Activated T-helper 17 cell treated with anti-CD3 and anti-CD28 coated beads, Interleukin-2, amount 50 U/mL, for 72 hours (primary cell): ENCODE measurements at places on chromosomes 4 and X.

DNA sequence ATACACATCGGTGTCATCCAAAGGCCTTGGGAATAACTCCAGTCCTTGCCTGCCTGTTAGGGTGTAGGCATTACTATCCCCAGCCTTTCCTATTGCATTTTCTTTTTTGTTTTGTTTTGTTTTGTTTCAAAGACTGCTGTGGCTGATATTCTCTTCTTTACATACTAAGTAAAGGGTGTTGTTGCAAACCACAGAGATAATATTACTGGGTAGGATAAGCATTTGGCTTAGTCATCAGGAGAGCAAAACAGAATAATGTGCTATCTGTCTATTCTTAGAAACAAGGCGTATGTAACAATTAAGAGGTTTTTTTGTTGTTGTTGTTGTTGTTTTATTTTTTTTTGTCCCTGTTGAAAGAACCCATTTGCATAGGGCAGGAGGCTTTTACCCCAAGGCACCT is 41.8 kb downstream of the UGT2B28 start:
- ATAC-seq: no peak

DNA sequence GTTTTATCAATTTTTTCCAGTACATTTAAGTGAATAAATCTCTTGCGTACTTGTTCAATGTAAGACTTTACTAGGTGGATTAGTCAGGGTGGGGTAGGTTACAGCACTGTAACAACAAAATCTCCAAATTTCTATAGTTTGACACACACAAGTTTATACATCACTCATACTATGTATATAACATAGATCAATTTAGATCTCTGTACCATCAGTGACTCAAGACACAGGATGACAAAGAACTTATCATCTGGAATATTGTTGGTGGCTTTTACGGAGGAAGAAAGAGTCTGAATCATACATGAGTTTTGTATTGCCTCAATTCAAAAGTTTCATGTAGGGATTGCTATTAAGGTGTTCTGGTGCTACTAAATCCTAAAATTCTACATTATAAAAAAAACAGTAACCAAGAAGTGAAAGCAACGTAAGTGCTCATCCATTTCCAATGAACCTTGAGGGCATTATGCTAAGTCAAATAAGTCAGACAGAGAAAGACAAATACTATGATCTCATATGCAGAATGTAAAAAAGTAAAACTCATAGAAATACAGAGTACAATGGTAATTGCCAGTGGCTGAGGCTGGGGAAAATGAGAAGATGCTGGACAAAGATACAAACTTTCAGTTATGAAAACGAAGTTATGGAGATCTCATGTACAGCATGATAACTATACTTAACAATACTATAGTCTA is 98.0 kb upstream of the DKK2 start:
- ATAC-seq: peak; percentile 75

DNA sequence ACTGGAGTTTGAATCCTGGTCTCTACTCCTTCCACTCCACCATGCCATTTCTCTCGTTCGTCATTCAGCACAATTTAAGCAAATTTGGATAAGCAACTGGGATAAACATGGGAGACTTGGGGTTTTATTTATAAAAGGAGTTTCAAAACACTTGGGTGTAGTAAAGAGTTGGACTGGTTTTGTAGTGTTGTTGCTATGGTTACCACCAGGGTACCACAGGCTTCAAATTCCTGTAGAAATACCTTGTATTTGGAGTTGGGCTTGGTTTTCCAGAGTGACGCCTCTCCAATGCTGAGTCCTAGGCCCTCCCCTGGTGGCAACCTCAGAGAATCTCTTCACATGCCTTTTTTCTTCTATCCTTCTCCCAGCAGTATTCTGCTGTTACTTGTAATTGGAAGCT is 27.9 kb upstream of the PHOX2B start:
- ATAC-seq: no peak

- no peak for ATAC-seq
Observed at GRCh38 chrX:4181782-4182407, 468.4 kb upstream of the PRKX start.

DNA sequence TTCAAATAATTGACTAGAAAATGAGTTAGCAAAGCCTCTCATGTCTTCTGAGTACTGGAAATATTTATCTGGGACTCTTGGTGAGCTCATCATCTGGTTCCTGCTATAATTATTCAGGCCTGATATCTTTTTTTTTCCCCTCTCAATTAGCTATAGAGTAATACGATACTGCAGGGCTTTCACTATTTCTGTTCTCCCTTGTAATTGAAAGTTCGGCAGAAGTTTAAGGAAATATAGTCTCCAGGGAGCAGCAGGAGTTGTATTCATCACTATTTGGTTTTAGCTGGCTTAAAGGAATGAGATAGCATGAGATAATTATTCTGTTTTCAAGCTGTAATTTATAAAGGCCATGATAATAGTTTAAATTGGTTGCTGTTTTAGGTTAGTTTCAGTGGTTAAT is 378.6 kb upstream of the EPHA5 start:
- ATAC-seq: no peak

GRCh38 chr4:76984127-76984526 is 34.6 kb downstream of the SEPTIN11 start:
- peak; percentile 63 for ATAC-seq

DNA sequence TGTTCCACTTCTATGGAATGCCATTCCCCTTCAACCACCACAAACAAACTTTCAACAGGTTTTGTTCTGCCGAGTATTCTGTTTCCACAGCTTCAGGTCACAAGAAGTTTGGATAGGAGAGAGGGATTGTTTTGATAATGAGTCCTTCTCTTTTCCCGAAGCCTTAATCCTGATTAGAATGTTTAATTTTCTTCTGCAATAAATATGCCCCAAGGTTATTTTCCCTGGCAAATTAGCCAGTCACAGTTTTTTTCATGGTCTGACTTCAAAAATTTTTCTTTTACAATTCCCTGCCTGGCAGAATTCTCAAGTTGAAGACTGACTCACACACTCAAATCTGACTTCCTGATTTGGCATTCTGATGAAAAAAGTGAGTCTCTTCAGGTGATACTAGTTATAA is 33.1 kb upstream of the EDNRA start:
- no peak for ATAC-seq

- no peak for ATAC-seq
Observed at GRCh38 chr4:177632481-177632880, 190.2 kb upstream of the AGA start.

DNA sequence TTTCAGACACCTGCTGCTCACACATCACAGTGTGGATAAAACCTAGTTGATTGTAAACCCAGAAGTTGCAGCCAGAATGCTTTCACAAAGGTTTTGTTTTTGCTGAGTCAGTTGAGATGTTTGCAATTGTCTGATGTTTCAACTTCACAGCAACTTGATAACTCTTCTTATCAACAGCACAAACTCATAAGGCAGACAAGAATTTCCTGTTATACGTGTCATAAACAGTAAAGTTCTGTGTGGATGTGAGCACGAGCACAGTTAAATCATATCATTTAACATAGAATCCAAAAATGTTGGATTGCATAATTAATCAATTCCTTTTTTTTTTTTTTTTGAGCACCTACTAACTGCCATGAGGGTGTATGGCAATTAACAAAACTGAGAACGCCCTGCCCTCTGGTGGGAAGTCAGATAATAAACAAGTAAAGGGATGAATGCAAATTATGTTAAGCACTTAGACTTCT is 512.2 kb downstream of the PDHA2 start:
- ATAC-seq: no peak

- no peak for ATAC-seq
Observed at GRCh38 chrX:9494771-9495170, 29.9 kb downstream of the TBL1X start.

- ATAC-seq: no peak
Observed at GRCh38 chr4:18419780-18420179, 398.2 kb upstream of the LCORL start.

GRCh38 chr4:168884251-168885124 is 125.6 kb downstream of the CBR4 start:
- peak; percentile 34 for ATAC-seq

DNA sequence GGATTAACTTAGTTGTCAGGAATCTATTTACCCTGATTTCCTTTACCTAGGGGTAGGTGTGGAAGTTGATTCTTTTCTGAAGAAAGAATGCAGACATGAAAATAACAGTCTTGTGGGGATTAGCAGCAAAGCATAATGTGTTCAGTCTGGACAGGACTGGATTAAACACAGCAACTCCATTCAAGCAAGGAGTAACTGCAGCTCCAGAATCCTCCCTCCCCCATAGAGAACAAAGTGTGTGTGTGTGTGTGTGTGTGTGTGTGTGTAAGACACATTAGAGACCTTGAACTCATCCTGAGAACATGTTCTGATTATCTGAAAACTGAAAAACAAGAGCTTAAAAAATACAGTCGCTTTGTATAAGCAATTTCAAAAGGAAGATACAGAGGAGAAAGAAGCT is 9.3 kb downstream of the C4orf54 start:
- ATAC-seq: no peak
